Activated T-helper 1 cell treated with anti-CD3 and anti-CD28 coated beads, Interleukin-2, amount 50 U/mL, for 16 hours (primary cell): ENCODE measurements at places on chromosomes 4 and X.

- no peak for DNase-seq
Observed at GRCh38 chrX:1378306-1378759, 13.6 kb downstream of the SLC25A6 start.

- no peak for DNase-seq
Observed at GRCh38 chr4:7394681-7395451, 39.9 kb downstream of the PSAPL1 start.

- no peak for DNase-seq
Observed at GRCh38 chr4:16140231-16140878, 56.5 kb upstream of the PROM1 start.

GRCh38 chr4:102759831-102760644, 730 bp downstream of the MANBA start:
- no peak for DNase-seq

GRCh38 chrX:50680990-50681389, 133.0 kb downstream of the SHROOM4 start:
- DNase-seq = no peak

DNA sequence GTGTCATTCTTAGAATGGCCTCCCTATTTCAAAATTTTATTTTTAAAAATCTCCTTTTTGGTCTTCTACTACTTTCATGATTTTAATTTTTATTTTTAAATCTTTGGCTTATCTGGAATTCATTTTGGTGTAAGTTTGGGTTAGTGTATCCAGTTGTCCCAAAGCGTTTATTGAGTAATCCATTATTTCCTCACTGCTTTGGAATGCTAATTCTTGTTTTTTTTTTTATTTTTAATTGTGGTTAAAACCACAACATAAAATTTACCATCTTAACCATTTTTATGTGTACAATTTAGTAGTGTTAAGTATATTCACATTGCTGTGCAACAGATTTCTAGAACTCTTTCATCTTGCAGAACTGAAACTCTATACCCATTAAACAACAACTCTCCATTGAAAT, 8.7 kb downstream of the CITED1 start:
- no peak for DNase-seq

DNA sequence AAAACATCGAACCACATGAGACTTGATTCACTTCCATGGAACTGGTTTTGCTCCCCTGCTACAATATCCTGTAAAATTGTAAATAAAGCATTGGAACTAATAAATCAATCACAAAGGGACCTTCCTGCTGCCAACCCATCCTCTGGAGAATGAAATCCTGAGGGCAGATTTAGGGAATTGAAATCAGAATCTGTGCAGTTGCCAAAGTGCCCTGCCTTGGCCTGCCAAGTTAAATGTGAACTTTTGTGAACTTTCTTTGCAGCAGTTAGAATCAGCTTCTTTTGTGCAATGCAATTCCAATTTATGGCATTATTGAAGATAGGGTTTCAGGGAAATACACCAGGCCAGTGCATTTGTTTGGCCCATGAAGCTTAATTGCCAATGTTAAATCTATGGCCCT, 263.1 kb downstream of the PTTG2 start:
- DNase-seq = no peak

DNA sequence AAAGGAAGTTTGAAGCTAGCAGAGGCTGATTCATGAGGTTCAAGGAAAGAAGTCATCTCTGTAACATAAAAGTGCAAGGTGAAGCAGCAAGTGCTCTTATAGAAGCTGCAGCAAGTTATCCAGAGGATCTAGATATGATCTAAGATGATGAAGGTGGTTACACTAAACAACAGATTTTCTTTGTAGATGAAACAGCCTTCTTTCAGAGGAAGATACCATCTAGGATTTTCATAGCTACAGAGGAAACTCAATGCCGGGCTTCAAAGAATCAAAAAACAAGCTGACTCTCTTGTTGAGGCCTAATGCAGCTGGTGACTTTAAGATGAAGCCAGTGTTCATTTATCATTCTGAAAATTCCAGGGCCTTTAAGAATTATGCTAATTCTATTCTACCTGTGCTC, 28.8 kb downstream of the NR0B1 start:
- no peak for DNase-seq

- no peak for DNase-seq
Observed at GRCh38 chr4:139808808-139809756, 143.5 kb downstream of the MGST2 start.

DNA sequence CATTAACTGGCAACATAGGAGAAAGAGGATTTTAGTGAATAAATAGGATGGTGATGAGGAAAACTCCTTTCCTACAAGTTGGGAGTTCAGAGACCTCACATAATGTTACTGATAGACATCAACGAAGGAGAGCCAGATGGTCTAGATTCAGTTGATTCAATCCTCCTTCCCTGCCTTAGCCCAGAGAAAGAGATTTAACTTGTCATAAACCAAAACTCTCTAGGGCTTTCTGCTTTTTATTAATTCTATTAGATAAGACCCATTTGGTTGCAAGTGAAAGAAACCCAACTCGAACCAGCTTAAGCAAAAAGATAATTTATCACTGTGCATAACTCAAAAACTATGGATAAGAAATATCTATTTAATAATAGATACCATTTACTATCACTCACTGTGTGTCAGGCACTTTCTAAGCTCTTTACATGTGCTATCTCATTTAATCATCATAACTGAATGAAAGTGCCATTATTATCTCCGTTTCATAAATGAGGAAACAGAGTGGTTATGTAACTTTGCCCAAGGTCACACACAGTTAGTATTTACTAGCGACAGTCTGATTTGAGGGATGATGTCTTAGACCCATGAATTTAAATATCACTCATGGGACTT, 4.3 kb upstream of the UNC5C start:
- DNase-seq = no peak

DNA sequence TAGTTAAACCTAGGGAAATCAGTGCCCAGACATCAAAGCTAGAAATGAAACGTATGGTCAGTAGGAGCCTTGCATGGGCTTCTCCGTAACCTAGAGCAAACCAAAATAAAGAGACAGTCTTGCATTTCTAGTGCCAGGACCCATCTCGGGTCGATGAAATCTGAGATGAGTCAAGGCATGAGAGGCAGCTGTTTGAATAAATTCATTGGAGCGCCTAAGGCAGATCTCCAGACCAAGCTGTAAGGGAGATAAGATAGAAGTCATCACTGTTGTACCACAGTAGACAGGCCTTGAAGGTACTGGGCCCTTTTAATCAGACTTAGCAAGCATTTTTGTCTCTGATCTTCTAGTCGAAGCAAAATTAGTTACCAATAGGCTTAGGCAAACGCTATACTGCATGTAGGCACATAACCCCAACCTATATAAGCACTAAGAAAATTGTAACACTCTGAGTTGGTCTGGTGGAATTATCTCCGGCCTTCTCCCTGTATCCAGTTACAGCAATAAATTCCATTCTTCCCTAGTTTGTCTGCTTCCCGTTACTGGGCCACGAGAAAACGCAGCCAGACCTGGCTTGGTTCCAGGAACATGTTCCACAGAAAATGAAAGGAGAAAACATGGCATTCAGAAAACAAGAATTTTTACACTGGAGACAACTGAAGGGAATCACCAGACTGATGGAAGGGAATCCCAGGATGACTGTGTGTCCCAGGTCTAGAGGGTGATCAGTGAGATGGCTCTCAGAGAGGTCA, 21.1 kb upstream of the PAPSS1 start:
- no peak for DNase-seq

GRCh38 chrX:106243376-106243775, 75.3 kb downstream of the PWWP3B start:
- no peak for DNase-seq

DNA sequence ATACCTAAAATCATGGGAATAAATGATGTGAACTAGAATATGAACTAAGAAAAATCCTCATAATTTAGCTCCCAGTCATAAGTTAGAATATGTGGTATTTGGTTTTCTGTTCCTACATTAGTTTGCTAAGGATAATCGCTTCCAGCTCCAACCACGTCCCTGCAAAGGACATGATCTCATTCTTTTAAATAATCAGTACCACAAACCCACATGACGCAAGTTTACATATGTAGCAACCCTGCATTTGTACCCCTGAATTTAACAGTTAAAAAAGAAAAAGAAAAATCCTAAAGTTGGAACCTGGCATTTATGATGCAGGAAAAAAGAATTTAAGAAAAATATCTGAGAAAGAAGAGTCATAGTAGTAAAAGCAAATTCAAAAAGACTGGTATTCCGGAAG, 13.3 kb downstream of the UBA6 start:
- no peak for DNase-seq

- DNase-seq = no peak
Observed at GRCh38 chr4:133483600-133484246, 334.6 kb downstream of the PCDH10 start.

DNA sequence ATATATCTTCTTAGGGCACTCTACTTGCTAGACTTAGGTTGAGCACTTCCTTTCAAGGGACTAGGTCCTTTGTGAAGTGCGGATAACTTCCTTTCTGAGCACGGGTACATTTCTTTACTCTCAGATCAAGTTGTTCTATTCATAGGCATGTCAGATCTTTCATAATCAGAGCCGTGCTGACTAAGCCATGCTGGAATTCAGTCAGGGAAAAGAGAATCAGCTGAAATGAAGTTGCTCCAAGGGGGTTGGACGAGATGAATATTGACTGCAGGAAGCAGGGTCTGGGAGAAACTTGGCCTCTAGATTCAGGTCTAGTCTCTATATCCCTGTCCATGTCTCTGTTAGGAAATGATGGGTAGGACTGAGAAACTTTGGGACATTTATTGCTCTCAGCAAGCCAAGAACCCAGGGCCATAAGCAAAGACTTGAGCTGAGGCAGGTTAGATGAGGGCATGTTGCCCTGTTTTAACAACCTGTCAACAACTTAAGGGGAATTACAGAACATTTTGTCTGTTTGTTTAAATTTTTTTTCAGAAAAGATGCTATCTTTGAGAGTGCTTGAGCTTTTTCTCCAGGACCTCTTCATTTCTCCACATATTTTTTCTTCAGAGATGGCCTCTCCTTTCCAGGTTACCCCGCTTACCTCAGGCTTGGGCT, 28.3 kb downstream of the AREG start:
- DNase-seq = no peak

DNA sequence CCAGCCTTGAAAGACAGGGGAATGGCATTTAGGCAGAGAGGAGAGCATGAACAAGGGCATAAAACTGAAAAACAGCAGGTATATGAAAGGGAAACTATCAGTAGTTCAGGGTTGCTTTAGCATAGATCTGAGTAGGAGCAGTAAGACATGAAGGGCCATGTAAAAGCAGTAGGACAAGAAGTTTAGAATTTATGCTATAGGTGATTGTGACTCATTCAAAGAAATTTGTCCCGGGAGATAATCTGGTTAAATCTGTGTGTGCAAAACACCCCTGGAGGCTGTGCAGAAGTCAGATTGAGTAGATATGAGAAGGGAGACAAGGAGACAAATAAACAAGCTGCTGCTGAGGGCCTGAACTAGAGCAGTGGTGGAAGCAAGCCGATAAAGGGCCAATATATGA, 109.1 kb upstream of the BMP3 start:
- DNase-seq = no peak

GRCh38 chr4:111666826-111667360, 478.4 kb upstream of the FAM241A start:
- DNase-seq = no peak

DNA sequence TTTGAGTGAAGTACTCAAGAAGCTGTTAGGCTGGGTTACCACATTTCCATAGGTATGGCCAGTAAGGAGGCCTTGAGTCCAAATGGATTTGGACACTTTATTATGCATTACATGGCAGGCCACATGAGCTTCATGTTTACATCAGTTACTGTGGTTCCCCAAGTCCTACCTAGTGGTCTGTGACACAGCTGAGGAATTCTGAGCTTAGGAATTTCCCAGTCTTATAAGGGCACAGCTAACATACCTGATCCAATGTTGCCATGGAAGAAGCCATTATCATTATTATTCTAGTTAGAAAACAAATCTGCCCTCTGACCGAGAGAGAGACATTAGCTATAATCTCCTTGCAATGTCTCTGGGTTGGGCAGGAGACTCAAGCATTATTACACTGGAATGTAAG, 174.4 kb upstream of the NUDT10 start:
- DNase-seq = no peak

GRCh38 chr4:54908763-54909162, 216.6 kb downstream of the KDR start:
- DNase-seq = no peak

- peak; percentile 22 for DNase-seq
Observed at GRCh38 chr4:83125738-83126141, 11.2 kb upstream of the PLAC8 start.

- DNase-seq = no peak
Observed at GRCh38 chr4:156128616-156129015, 174.9 kb upstream of the CTSO start.

DNA sequence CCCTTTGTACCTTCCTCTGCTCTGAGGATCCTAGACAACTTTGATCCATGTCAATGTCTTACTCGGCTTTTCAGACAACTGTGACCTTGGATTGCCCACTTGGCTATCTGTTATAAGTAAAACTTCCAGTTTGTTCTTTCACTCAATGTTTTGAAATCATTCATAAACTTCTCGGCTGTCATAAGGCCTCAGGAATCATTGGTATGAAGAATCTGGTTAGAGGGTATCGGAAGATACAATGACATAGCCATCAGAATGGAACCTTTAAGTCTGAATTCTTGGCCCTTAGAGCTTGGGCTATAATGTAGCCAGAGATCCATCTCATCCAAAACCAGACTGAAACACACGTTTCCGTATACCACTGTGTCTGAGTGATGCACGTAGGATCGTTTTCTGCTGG, 59.0 kb upstream of the WDR1 start:
- no peak for DNase-seq

GRCh38 chr4:150072906-150073714, 5.1 kb upstream of the DCLK2 start:
- DNase-seq = no peak

DNA sequence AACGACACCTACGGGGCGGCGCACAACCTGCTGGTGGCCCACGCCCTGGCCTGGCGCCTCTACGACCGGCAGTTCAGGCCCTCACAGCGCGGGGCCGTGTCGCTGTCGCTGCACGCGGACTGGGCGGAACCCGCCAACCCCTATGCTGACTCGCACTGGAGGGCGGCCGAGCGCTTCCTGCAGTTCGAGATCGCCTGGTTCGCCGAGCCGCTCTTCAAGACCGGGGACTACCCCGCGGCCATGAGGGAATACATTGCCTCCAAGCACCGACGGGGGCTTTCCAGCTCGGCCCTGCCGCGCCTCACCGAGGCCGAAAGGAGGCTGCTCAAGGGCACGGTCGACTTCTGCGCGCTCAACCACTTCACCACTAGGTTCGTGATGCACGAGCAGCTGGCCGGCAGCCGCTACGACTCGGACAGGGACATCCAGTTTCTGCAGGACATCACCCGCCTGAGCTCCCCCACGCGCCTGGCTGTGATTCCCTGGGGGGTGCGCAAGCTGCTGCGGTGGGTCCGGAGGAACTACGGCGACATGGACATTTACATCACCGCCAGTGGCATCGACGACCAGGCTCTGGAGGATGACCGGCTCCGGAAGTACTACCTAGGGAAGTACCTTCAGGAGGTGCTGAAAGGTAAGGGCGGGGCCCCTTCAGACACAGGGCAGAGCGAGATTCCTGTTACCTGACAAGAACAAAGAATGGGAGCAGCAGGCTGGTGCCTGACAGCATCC, 11.7 kb downstream of the RPL9 start:
- no peak for DNase-seq
